Stimulated activated CD8-positive, alpha-beta memory T cell treated with anti-CD3 and anti-CD28 coated beads, Interleukin-2, amount 100 ng/mL, for 1 hour (primary cell): ENCODE measurements at places on chromosomes 2 and 18.

DNA sequence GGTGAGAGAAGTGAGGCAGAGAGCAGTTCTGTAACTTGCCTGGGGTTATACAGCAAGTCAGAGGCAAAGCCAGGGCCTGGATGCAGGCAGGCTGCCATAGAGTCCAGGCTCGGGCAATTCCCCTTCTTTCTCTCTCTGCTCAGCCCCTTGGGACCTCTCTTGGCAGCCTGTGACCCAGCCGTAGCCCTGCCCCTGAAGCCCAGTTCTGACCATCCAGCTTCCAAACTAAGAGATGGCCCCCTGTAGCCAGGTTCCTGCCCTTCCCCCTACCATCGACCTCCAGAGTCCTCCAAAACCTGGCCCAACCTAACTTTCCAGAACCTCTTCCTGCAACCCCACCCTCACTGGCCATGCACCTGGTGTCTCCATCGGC, 201.2 kb downstream of the CTIF start:
- no peak for DNase-seq

DNA sequence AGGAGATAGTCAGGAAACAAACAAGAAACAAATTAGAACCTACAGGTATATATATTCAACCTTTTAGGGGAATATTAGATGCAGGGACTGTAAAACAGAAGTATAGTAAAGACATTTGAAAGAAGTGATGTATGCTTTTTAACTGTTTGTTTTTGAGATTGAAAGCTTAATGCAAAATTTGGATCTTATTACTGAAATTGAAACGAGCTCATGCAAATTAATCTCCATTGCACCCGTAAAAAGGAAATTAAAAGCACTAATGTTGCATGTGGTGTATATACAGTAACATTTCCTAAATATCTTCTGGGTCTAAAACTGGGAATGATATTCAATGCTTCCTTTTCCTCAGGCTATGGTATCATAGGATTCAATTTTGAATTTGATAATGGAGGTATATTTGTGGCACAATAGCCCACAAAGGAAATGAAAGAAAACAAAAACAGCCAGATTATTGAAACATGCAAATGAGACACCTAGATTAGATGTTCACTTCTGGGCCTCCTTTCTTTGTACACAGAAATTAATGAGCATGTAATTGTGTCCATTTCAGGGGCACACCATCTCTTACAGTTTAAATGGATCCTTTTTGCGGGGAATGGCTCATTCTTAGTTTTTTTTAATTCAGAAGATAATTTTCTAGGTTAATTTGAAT, 1.6 kb upstream of the ELOA2 start:
- no peak for DNase-seq

DNA sequence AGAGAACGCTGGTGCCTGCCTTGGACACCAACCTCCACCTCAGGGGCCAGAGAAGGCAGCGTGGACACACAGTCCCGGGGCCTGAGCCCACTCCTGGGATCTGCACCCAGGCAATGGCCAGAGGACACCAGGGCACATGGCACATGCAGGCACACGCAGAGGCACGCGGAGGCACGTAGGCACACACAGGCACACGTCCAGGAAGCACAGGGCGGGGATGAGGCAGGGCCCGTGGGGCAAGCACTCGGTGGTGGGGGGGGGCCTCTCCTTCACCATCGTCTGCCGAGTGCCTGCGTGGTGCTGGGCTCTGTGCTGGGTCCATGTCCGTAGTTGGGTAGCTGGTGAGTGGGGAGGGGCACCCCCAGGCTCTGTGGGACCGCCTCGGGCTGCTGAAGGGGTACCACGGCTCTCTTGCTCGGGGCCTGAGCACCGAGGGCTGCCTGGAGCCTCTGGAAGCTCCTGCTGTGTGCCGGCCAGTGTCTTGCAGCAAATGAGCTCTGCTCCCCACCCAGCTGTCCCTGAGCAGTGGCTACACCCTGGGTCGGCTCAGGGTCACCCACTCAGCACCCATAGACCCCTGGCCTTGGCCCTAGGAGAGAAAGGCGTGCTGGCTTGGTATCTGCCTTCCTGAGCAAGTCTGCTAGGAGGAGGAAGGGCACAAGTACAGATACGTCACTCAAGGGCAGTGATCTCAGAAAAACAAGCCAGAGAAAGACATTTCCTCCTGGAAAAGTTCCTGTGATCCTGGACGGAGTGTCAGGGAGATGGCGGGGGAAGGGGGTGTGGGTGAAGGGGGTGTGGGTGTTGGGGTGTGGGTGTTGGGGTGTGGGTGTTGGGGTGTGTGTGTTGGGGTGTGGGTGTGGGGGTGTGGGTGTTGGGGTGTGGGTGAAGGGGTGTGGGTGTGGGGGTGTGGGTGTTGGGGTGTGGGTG, 26.4 kb downstream of the RTP5 start:
- no peak for DNase-seq

GRCh38 chr2:206718296-206718695, at the start of gene DYTN:
TSS of gene DYTN (minus strand) at chr2:206718396. CDS start at chr2:206718279, 117 bp downstream.
- DNase-seq: no peak

- no peak for DNase-seq
These were observed 323.9 kb upstream of the SOX11 start for GRCh38 chr2:5368263-5368662.

DNA sequence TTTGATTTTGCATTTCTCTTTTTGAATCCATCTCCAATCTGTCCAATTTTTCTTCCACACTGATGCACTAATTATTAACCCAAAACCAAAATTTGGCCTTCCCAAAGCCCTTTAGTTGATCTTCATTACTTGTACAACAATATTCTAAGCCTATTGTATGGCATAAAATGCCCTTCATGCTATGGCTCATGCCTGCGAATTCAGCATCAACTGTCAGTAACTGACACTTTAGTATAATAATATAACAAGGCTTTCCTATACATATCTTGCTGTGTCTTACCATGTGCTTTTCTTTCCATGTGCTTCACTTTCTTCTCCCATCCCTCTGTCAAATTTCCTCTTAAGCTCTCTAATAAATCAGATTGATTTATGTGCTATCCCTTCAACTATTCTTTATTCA, 154.0 kb upstream of the TFPI start:
- no peak for DNase-seq

DNA sequence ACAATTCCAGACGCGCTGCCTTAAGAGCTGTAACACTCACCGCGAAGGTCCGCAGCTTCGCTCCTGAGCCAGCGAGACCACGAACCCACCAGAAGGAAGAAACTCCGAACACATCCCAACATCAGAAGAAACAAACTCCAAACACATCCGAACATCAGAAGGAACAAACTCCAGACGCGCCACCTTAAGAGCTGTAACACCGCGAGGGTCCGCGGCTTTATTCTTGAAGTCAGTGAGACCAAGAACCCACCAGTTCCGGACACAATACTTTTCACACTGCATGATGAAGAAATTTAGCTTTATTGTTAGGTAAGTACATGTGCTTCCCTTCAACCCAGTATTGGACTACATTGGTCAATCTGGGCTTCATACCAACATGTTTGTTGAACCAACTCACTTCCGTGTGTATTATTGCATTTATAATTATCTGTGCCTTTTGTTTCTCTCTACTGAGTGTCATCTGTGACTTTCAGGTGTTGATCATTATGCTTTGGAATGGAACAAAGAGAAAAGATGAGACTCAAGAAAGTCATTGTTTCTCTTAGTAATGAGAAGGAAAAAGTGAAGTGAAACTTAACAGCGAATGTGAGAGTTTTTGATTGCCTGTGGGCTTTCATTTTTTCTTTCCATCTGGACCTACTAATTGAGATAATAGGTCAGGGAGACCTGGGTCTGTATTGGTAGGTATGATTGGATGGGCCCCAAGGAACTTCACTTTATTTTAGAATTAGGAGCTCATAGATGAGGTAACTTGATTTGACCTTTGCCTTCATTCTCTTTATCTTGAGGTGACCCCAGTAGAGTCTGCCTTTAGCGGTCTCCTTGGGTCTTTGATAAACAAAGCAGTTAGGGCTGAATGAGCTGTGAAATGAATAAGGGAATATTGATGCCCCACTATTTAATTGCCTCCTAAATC, 76.1 kb upstream of the CAVIN2 start:
- no peak for DNase-seq

GRCh38 chr2:102726128-102727087, 35.4 kb upstream of the TMEM182 start:
- no peak for DNase-seq

DNA sequence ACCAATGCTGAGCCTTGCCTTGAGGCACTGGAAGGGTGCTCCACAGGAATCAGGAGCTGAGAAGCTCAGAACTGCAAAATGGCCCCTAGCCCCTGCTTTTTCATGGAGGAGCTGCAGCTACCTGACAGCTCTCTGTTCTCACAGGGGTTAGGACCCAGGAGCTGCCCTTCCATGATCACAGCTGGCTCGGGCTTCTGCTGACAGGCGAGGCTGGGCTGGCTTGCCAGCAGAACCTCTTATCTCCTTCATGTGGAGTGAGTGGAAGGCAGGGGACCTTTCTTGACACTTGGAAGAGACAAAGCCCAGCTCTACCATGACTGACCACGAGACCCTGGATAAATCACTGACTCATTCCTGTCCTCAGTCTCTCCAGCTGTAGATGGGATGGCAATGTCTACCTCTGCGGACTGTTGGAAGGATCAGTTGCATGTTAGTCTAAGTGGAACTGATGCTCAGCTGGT, 113.4 kb downstream of the CAPN13 start:
- DNase-seq: no peak

GRCh38 chr2:177106212-177106611, 106.4 kb upstream of the HNRNPA3 start:
- no peak for DNase-seq

DNA sequence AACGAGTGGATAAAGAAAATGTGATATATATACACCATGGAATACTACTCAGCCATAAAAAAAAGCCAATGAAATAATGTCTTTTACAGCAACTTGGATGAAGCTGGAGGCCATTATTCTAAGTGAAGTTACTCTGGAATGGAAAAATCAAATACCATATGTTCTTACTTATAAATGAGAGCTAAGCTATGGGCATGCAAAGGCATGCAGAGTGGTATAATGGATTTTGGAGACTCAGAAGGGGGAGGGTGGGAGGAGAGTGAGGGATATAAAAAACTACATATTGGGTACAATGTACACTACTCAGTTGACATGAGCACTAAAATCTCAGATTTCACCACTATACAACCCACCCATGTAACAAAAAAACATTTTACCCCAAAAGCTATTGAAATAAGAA, 1.7 kb upstream of the MSGN1 start:
- DNase-seq: no peak
